ENCODE measurements at places on chromosomes 2 and 18. TPM values are rescaled to one million over a fixed set of nuclear protein-coding genes. Genes with fewer than 3 reads are reported as not detected.

DNA sequence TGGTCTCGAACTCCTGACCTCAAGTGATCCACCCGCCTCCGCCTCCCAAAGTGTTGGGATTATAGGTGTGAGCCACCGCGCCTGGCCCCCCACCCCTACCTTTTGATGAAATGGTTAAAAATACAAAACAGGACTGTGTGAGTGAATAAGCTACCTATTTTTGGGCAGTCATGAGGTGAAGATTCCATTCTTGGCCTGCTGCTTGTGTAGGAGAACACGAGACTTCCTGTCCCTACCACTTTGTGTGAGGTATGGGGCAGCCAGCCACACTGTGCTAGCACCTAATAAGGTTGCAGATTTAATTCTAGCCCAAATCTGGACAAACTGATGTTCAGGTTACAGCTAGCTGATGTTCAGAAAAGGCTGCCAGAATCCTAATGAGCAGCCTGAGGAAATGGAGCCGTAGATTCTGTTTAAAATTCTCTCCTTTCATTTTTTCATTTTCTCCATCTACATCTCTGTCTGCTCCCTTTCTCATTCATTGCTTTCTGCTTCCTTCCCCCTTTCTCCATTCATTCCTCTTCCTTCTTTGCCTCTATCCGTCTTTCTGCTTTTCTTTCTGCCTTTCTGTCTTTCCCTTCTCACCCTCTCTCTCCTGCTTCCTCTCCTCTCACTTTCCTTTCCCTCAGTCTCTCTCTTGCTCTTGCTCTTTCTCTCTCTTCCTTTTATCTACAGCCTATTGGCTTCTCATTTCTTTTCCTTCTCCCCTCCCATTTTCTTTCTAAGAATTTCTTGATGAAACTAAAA, 4.6 kb upstream of the LTBP1 start:
- H3K4me3 ChIP-seq: no peak overlapping the region
- H3K36me3 ChIP-seq: no peaks in the 10 kb centered on the region
- no peak for DNase-seq
- H3K27me3 ChIP-seq: peaks cover 2% of the 10 kb centered on the region

GRCh38 chr2:237453671-237454070, 33.4 kb upstream of the MLPH start:
- peaks cover 53% of the 10 kb centered on the region for H3K4me1 ChIP-seq
- DNase-seq: no peak
- no peaks in the 10 kb centered on the region for H3K36me3 ChIP-seq
- no peaks in the 10 kb centered on the region for H3K27me3 ChIP-seq
- no peak overlapping the region for H3K27ac ChIP-seq
- H3K4me3 ChIP-seq: no peak overlapping the region

DNA sequence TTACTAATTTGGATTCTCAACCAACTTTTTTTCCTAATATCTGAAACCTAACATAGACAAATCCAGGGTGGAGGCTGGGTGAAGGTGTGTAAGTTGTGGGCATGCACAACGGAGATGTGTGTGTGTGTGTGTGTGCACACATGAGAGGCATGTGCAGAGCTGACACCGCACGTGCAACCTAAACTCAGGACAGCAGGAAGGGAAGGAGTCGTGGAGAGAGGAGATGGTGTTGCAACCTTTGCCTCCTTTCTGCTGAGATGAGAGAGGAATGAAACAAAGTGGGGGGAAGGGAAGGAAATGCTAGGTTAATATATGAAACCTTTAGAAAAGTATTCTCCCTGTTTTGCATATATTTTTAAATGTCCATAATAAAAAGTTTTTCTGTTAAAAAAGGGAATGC, 64.7 kb downstream of the KCTD1 start:
- no peaks in the 10 kb centered on the region for H3K27me3 ChIP-seq
- H3K4me1 ChIP-seq: peaks cover 43% of the 10 kb centered on the region
- no peak overlapping the region for H3K27ac ChIP-seq
- H3K36me3 ChIP-seq: no peaks in the 10 kb centered on the region
- no peak overlapping the region for H3K4me3 ChIP-seq
- no peak for DNase-seq

DNA sequence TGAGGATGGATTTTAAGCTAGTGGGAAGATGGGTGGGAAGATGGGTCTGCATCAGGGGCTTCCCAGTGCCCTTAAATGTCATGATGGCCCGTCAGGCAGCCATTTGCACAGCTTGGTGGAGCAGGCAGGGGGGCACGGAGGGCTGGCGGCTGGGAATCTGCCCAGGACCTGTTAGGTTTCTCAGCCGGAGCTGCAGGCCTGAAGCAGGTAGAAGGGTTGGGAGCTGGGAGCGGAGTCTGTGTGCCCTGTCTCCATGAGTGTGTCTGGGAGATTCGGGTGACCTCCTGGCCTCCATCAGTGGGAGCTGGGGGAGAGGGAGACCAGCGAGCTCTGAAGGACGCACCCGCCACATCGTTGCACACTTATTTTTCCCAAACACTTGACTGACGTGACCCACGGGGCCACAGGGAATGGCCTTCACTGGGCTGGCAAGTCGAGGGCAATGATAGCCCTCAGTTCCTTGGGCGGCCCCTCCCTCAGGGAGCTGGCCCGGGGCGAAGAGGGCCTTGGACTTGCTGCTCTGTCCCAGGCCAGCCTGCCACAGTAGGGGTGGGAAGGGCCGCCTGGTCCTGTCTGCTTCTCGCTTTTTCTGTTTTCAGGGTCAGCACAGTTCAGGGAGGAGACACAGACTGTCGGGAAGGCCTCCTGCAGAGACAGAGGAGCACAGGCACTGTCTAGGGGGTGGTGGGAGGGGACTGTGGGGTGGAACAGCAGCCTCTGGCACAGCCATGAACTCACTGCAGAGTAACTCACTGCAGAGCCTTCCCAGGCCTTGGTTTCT, 236.8 kb downstream of the ZBTB7C start:
- peaks cover 7% of the 10 kb centered on the region for H3K27me3 ChIP-seq
- H3K27ac ChIP-seq: no peak overlapping the region
- no peak overlapping the region for H3K4me3 ChIP-seq
- no peak for DNase-seq

DNA sequence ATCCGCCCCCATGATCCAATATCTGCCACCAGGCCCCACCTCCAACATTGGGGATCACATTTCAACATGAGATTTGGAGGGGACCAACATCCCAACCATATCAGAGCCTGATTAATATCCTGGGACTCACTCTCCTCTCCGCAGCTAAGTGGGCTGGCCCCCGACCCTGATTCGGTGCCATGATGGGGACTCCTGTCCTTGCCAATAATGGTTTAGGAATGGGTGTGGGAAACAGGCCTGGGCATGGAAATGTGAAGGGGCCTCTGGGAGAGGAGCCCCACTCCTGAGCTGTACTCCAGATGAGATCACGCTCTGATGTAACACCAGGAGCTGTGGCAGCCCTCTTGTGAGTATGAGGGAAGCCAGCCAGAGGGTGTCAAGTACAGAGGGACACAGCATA, 77.3 kb upstream of the SMAD7 start:
- H3K27ac ChIP-seq: no peak overlapping the region
- H3K4me1 ChIP-seq: no peaks in the 10 kb centered on the region
- no peak for DNase-seq

DNA sequence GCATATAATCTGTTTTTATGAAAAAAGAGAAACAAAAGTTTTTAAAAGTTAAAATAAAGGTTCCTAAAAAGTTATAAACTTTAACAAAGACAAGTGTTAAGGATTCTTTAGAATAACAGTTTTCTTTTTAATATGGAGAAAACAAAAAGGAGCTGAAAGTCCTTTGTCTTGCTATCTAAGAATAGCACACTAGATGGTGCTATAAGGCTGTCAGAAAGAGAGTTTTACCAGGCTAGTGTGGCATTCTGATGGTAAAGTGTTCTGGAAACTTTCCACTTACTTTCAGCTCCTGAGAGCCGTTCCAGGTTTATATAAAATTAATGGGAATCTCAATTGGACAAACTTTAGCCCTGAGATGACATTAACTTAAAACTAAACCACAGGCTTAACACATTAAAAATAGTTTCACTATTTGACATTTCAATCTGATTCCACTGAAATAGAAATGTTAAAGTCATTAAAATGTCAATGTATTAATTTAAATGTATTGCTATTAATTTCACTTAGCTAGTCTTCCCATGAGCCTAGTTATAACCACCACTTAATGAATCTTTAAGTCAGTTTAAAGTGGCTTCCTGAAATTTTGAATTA, 3.7 kb downstream of the FBXO48 start:
- H3K27ac ChIP-seq: no peak overlapping the region
- peaks cover 26% of the 10 kb centered on the region for H3K4me1 ChIP-seq
- no peaks in the 10 kb centered on the region for H3K27me3 ChIP-seq
- H3K36me3 ChIP-seq: no peaks in the 10 kb centered on the region
- peak; percentile 37 for DNase-seq
- H3K4me3 ChIP-seq: no peak overlapping the region

- no peaks in the 10 kb centered on the region for H3K4me1 ChIP-seq
- no peak overlapping the region for H3K4me3 ChIP-seq
- no peak for DNase-seq
- no peaks in the 10 kb centered on the region for H3K36me3 ChIP-seq
Observed at GRCh38 chr2:98710734-98711133, 20.2 kb downstream of the MGAT4A start.

DNA sequence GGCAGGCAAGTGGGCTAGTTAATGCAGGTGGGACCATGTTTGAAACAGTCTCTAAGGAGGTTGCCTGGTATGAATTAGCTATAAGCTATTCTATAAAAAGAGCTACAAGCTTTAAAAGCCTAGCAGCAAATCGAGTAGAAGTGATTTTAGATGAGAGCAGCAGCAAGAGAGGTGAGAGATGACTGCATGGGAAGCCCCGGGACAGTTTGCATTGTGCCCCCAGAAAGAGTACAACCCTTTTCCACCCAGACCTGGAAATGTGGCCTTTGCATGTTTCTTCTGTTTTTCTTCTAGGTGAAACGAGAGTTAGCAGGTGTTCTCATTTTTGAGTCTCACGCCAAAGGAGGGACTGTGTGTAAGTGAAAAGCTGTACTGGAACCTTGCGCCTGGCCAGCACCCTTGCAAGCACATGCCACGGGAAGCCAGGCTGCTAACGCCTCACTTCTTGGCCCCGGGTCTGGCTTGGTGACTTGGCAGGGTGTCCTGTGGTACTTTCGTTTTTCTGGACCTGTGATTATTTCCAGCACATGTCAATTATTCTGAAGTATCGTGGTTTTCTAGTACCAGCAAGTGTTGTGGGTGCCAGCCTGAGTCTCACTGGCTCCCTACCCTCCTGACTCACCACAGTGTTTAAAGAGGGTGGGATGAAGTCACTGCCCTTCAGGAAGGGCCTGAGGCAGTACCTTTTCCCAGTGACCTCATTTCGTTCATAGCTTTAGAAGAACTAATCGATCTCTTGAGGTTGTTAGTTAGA, 90.3 kb upstream of the MAP3K20 start:
- no peak overlapping the region for H3K27ac ChIP-seq
- no peaks in the 10 kb centered on the region for H3K36me3 ChIP-seq
- peaks cover 12% of the 10 kb centered on the region for H3K4me1 ChIP-seq
- peak; percentile 88 for DNase-seq
- peaks cover 21% of the 10 kb centered on the region for H3K27me3 ChIP-seq

- no peaks in the 10 kb centered on the region for H3K36me3 ChIP-seq
- no peak overlapping the region for H3K27ac ChIP-seq
- no peak for DNase-seq
- H3K27me3 ChIP-seq: no peaks in the 10 kb centered on the region
Observed at GRCh38 chr2:198096002-198096401, 291.6 kb downstream of the PLCL1 start.

DNA sequence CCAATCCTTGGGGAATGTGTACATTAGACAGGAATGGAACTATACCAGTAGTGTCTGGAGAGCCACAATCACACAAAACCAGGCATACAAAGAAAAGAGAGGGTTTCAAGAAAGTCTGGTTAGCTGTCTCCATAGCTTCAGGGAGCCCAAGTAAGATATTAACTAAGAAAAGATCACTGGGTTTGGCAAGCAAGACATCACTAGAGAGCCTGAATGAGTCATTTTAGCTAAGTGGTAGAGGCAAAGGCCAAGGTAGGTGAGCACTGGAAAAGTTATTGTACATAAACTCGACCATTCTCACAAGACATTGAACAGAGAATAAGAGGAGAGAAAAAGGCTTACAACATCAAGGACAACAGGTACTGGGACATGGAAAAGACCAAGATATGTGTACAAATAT, 143.8 kb upstream of the ARL4C start:
- peaks cover 3% of the 10 kb centered on the region for H3K27me3 ChIP-seq
- no peaks in the 10 kb centered on the region for H3K4me1 ChIP-seq
- DNase-seq: no peak
- H3K4me3 ChIP-seq: no peak overlapping the region
- H3K36me3 ChIP-seq: no peaks in the 10 kb centered on the region

DNA sequence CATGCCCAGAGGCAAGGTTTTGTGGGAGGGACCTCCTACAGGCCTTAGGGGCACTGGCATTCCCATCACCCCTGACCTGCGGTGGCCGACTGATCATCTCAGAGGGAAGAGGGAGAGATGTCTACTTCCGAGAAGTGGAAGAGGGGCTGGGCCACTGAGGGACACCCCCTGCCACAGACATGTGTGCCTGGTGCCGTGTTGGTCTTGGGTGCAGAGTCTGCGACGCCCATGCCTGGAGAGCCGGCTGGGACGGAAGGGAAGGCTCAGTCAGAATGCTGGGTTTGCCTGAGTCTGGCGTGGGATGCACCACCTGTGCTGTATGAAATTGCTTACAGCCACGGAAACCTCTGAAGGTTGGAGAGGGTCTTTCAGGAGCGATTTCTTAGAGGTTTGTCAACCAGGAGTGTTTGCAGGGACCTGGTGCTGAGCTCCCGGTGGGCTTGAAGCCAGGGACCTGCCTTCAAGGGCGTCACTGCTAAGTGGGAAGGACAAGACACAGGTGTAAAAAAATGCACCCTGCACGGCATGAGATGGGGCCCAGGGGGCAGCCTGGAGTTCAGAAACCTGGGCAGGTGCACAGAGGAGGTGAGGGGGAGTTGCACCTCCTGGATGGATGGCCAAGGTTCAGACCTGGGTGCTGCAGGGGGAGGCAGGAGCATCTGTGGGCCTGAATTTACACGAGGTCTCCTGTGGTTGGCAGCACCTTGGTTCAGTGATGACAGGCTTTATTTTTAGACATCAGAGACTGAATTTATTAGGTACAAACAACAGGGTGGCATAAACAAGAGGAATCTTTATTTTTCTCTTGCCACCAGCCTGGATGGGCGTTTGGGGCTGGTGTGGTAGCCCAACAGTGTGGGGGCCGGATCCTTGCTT, 100.3 kb downstream of the CTIF start:
- peaks cover 13% of the 10 kb centered on the region for H3K4me1 ChIP-seq
- DNase-seq: no peak
- H3K4me3 ChIP-seq: no peak overlapping the region
- no peak overlapping the region for H3K27ac ChIP-seq
- H3K27me3 ChIP-seq: no peaks in the 10 kb centered on the region
- H3K36me3 ChIP-seq: peaks cover 10% of the 10 kb centered on the region

DNA sequence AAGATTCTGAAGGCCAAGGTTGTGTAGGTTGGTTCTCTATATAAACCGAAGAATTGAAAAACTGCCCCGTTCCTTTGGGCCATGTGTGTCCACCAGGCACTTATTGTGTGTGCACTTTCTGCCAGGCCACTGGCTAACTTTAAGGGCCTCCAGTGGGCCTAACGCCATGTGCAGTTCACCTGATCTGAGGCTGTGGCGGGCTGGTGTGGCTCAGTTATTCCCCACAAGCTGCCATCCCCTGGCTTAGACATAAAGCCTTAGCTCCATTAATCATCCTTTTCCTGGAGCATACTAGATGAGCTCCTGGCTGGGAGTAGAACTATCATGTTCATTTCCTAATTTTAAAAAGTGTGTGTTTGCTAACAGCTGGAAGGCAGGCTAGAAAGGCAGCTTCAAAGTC, 304.1 kb upstream of the TNP1 start:
- H3K4me3 ChIP-seq: no peak overlapping the region
- peaks cover 11% of the 10 kb centered on the region for H3K4me1 ChIP-seq

The ATP8B1 gene
- total RNA-seq: 46.7 TPM

The AKAIN1 gene
- total RNA-seq: not detected

The ALPI gene
- total RNA-seq: not detected

The LYPD6B gene
- total RNA-seq: 2.9 TPM

The RAB6C gene
- not detected for total RNA-seq

The APLF gene
- total RNA-seq: 10.0 TPM

The OR6B2 gene
- not detected for total RNA-seq

Data from osteoblast (primary cell).